ENCODE measurements at places on chromosomes 16 and 17. TPM values are rescaled to one million over a fixed set of nuclear protein-coding genes. Genes with fewer than 3 reads are reported as not detected.

Gene OR4D1
- total RNA-seq = not detected

Gene WNT9B
- 1.2 TPM for total RNA-seq

Gene NEK8
- 1.2 TPM for total RNA-seq

Gene PTX4
- 0.20 TPM for total RNA-seq

Gene GLTPD2
- total RNA-seq = not detected

Gene GNG13
- not detected for total RNA-seq

Gene RNF222
- not detected for total RNA-seq

Gene C17orf107
- total RNA-seq = 0.39 TPM

Gene GRAP
- 2.1 TPM for total RNA-seq

Gene TBC1D3C
- total RNA-seq = not detected

Gene C16orf46
- total RNA-seq = not detected
